ENCODE measurements at places on chromosomes 2 and 18. TPM values are rescaled to one million over a fixed set of nuclear protein-coding genes. Genes with fewer than 3 reads are reported as not detected.

The RGPD6 gene
- polyA plus RNA-seq = 7.7 TPM

The SOWAHC gene
- polyA plus RNA-seq = 7.5 TPM

The AMER3 gene
- not detected for polyA plus RNA-seq

The SLC19A3 gene
- 8.3 TPM for polyA plus RNA-seq

The TMEM178A gene
- polyA plus RNA-seq = 48.0 TPM

The COBLL1 gene
- polyA plus RNA-seq = 39.7 TPM

The CCDC148 gene
- polyA plus RNA-seq = 6.6 TPM

The CRYGD gene
- not detected for polyA plus RNA-seq

The KANSL1L gene
- 11.6 TPM for polyA plus RNA-seq

The PPP1R1C gene
- polyA plus RNA-seq = 2.5 TPM

The PREB gene
- 66.7 TPM for polyA plus RNA-seq

The CTIF gene
- polyA plus RNA-seq = 41.9 TPM

The OLA1 gene
- polyA plus RNA-seq = 90.0 TPM

The GALR1 gene
- not detected for polyA plus RNA-seq

The EVA1A gene
- 32.4 TPM for polyA plus RNA-seq

The KLHL41 gene
- polyA plus RNA-seq = 0.71 TPM

The SNORC gene
- 3.3 TPM for polyA plus RNA-seq

The BMPR2 gene
- polyA plus RNA-seq = 12.5 TPM

The EGR4 gene
- not detected for polyA plus RNA-seq

The ATP9B gene
- 10.0 TPM for polyA plus RNA-seq

The COPS9 gene
- 310 TPM for polyA plus RNA-seq

The CPO gene
- 0.90 TPM for polyA plus RNA-seq

The SERPINB2 gene
- polyA plus RNA-seq = not detected

The DPP10 gene
- polyA plus RNA-seq = 0.67 TPM

The DUSP19 gene
- polyA plus RNA-seq = 1.8 TPM

The SIX2 gene
- 0.62 TPM for polyA plus RNA-seq

The NT5DC4 gene
- not detected for polyA plus RNA-seq

The MAPK4 gene
- 9.2 TPM for polyA plus RNA-seq

The C2orf66 gene
- not detected for polyA plus RNA-seq

The ZNF519 gene
- polyA plus RNA-seq = 1.0 TPM

The CDH2 gene
- 6.3 TPM for polyA plus RNA-seq

The UGT1A1 gene
- 3.6 TPM for polyA plus RNA-seq

The INHBB gene
- polyA plus RNA-seq = 0.49 TPM

The STK11IP gene
- 12.5 TPM for polyA plus RNA-seq

The CTAGE1 gene
- not detected for polyA plus RNA-seq

The PASK gene
- polyA plus RNA-seq = 3.1 TPM

The ZSWIM2 gene
- polyA plus RNA-seq = not detected

The NOSTRIN gene
- 41.8 TPM for polyA plus RNA-seq

The DIPK1C gene
- not detected for polyA plus RNA-seq

The GYPC gene
- 61.9 TPM for polyA plus RNA-seq

The C2orf78 gene
- not detected for polyA plus RNA-seq

The ATOH8 gene
- polyA plus RNA-seq = 18.6 TPM

The RNF138 gene
- 6.2 TPM for polyA plus RNA-seq

The RTP5 gene
- not detected for polyA plus RNA-seq

The CHRNG gene
- not detected for polyA plus RNA-seq

The PAIP2B gene
- polyA plus RNA-seq = 10.6 TPM

The ALPP gene
- polyA plus RNA-seq = not detected

The NETO1 gene
- not detected for polyA plus RNA-seq

The CNDP1 gene
- polyA plus RNA-seq = 2.9 TPM

The PXDN gene
- 4.7 TPM for polyA plus RNA-seq

The CDCA7 gene
- 0.34 TPM for polyA plus RNA-seq

The INSIG2 gene
- polyA plus RNA-seq = 18.4 TPM

The TCF7L1 gene
- 10.2 TPM for polyA plus RNA-seq

The EHBP1 gene
- polyA plus RNA-seq = 12.5 TPM

The GCG gene
- polyA plus RNA-seq = not detected
